Epithelial cell of proximal tubule (primary cell): ENCODE measurements at places on chromosomes 16 and 17.

GRCh38 chr17:77472468-77473310 lies 331.9 kb downstream of the SEC14L1 start:
- no peak for DNase-seq

- DNase-seq = no peak
Observed at GRCh38 chr17:81101614-81102306, 63.5 kb upstream of the PVALEF start.

- no peak for DNase-seq
Observed at GRCh38 chr17:74840989-74841666, 18.6 kb downstream of the GRIN2C start.

- DNase-seq = no peak
Observed at GRCh38 chr17:51736356-51736755, 422.2 kb downstream of the CA10 start.

GRCh38 chr16:47644661-47645060 lies 183.5 kb downstream of the PHKB start:
- DNase-seq = no peak

DNA sequence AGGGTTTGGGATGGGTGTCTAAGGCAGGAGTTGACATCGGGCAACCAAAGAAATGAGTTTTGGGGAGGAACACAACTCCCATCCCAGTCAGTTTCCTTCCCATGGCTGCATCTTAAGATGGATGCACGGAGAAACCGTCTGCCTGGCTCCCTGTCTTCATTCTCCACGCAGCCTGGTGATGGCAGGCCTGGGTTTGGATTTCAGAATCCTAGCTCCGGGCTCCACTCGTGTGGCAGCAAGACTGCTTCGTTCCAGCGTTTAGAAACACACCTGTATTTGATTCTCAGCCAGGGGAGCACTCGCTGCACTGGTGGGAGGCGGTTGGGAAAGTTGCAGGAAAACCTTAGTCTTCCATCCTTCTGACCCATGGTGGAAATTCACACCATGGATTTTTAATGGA lies 141.1 kb downstream of the RAB11FIP4 start:
- DNase-seq = no peak

DNA sequence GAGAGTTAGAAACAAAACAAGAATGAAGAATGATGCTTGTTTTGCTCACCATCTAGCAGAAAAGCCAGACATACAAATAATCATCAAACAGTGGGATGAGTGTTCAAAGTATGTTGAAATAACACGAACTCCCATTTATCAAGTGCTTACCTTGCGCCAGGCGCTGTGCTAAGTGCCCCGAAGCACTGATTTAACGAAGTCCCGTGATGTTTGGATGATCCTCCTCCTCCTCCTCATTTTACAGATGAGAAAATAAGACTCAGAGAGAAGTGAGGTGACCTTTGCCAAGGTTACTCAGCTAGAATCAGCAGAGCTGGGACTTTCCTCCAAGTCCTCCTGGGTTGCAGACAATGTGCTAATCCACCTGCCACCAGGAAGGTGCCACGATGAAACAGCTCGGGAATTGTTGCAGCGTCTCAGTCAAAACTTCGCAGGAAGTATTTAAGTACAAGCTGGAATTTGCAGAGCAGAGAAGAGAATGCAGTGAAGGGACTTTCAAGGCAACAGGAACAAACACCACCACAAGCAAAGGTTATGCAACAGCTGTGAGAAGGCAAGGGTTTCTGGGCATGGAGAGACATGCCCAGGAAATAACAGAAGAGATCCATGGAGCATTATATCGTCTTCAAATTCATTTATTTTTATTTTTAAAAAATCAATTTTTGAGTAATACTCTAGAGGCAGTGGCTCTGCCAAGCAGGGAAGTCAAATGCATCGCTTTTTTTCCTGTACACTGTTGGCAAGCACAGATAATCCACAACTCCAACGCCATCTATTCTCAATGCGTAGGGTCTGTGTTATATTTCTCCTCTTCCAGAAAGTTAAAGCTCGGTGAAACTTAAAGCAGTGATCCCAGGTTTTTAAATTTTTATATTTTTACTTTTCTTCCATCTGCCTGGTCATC lies 11.1 kb downstream of the PRCD start:
- peak; percentile 80 for DNase-seq

- DNase-seq = no peak
Observed at GRCh38 chr17:29615048-29615385, 7.7 kb downstream of the CORO6 start.

- DNase-seq = no peak
Observed at GRCh38 chr17:83081684-83082201, 2.3 kb downstream of the METRNL start.

DNA sequence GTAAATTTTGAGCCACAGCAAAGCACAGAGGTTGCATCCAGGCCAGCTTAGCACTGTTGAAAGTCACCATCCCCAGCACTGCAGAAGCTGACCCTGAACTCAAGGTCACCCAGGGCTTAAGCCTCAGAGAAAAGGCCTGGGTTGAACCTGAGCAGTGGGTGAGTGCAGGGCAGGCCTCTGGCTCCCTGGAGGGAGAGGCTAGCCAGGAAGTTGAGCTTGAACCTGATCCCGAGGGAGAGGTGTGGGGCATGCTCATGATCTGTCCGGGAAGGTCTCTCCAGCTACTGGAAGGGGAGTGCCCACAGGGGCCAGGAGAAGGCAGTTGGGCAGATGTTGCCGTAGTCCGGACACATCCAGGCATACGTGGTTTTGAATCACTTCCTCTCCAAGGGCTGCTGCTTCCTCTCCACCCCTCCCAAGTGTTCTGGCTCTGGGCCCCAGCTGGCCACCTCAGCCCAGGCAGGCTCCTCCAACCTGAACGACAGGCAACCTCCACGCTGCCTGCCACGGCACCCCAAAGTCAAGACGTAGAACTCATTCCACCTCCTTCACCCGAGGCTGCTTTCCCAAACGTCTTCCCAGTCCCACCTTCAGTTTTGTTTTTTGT lies 18.4 kb downstream of the CARHSP1 start:
- no peak for DNase-seq

- no peak for DNase-seq
Observed at GRCh38 chr17:2822358-2822757, 26.1 kb downstream of the RAP1GAP2 start.

DNA sequence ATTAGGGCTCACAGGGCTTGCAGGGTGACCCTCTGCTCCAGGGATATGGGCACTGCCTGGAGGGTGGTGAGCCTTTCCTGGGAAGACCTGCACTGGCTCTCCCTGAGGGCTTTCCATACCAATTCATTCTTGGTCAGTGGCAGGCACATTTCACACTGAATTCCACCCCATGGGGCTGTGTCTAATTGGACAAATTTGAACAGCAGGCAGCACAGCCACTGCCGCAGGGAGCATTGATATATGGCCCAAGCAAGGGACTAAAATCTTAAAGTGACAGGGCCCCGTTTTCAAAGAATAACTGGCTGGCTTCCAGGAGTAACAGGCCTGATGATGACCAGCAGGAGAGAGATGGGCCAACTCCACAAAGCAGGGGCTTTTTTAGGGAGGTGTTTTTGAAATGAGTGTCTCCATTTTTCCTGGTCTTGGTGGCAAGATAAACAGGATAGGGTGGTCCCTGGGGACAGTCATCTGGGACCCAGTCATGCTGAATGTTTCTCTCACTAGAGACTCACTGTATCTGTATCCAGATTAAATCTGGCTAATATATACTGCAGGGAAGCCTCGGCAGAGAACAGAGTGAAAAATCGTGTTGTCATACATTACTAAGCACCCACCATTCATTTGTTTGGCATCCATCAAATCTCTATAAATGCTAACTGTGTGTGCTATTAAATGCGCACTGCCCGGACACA lies 74.1 kb upstream of the TBX2 start:
- no peak for DNase-seq

- no peak for DNase-seq
Observed at GRCh38 chr17:14015271-14015670, 54.0 kb upstream of the COX10 start.

DNA sequence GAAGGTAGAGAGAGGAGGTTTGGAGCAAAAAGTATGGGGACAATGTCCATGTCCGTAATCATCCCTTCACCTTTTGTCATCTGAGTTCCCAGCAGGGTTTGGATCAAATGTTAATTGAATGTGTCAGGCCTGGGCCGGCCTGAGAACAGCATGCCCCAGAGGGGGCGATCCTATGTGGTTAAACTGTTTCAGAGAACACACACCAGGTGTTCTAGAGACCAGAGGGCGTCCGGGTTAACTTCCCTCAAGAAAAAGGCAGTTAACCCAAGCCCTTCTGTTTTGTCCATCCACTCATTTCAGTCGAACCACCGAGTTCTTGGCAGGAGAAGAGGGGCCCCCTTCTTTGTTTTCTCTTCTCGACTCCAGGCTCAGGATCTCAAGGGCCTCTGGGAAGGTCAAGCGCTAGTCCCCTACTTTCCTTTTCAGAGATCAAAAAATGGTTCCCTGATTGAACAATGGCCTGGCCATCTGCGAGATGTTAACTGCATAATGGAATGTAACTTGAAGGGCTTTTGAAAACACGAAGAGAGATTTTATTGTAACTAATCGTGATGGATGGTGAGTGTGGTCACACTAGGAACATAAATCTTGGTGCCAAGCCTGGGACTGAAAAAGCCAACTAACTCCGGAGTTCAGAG lies 142.5 kb downstream of the IRX3 start:
- DNase-seq = no peak
